ENCODE measurements at places on chromosomes 3 and 15.

- no peak for DNase-seq
Measured at GRCh38 chr3:62128051-62128450, 245.3 kb downstream of the FEZF2 start.

GRCh38 chr15:66682865-66683264 lies 19.2 kb upstream of the SMAD6 start:
- no peak for DNase-seq

- no peak for DNase-seq
Measured at GRCh38 chr15:91468871-91469580, 369.0 kb downstream of the SV2B start.

- peak; percentile 15 for DNase-seq
Measured at GRCh38 chr3:141261472-141262307, 30.1 kb downstream of the PXYLP1 start.

- DNase-seq: no peak
Measured at GRCh38 chr3:264394-265156, 68.0 kb downstream of the CHL1 start.

DNA sequence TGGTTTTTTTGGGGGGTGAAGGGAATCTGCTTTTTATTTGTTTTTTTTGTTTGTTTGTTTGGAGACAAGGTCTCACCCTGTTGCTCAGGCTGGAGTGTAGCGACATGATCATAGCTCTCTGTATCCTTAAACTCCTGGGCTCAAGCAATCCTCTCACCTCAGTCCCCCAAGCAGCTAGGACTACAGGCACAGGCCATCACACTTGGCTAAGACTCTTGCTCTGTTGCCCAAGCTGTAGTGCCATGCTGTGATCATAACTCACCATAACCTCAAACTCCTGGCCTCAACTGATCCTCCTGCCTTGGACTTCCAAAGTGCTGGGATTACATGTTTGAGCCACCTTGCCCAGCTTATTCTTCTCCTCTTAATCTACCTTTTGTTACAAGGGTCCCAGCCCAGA lies 31.8 kb downstream of the GPR176 start:
- DNase-seq: no peak

DNA sequence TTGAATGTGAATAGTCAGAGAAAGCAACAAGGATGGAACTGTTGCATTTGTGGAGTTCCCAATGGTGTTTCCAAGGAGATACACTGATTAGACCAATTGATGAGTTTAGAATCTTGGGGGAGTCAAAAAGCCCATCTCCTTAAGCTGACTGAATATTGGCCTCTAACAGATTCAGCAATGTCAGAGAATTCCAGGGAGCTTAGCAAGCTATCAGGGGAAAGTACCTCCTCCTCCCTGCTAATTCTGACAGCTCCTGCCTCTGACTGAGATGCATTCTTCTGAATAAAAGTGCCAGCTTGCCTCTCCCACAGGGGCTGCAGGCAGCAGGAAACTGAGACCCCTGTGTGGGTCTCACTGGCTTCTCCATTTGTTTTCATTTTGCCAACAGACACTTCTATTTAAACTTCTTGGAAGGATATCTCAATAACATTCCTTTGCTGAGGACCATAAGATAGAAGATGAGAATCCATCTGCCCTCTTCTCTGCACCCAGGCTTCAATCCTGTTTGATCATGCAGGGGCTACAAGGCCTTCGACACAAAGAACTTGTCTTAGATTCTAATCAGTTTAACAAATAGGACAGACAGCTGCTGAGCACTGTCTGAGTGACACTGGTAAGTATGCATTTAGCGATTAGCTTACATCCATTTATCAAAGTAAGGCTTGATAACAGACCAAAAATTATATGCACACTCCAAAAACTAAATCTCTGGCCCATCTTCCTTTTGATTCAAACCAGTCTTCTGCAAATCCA lies 1080.8 kb downstream of the TUSC7 start:
- DNase-seq: no peak

DNA sequence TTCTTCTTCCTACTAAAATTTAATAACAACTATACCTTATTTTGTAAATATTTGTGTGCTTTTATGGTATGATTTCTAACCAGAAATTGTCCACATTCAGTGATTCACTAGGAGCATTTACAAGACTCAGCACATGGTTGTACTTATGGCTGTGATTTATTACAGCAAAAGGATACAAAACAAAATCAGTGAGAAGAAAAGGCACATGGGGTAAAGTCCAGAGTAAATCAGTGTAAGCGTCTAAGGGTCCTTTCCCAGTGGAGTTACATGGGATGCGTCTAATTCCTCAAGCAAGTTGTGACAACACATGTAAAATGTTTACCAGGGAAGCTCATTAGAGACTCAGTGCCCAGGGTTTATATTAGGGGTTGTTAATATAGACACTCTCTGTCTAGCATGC lies 31.1 kb downstream of the RNF13 start:
- DNase-seq: no peak

DNA sequence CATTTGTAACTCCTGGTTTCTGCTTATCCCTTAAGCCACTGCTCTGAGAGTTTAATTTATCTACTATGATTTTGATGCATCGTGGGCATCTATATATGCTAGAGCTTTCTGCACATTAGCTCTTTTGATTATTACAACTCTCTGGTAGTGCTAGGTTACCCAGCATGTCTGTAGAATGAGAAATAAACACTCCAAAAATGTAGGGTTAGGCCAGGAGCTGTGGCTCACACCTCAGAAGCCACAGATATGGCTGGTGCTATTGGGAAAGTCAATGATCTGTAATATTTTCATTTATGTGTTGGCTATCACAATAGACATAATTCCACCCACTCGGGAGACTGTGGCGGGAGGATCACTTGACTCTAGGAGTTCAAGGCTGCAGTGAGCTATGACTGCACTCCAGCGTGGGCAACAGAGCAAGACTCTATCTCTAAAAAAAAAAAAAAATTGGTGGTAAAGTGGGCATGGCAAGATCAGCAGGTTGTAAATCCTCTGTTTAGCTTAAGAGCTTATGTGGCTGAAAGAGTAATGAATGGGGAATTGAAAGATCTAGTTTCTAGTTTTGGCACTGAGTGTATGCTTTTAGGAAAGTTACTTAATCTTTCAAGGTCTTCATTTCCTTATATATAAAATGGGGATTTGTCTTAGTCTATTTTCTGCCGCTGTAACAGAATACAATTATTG lies 6.3 kb downstream of the TIGIT start:
- DNase-seq: no peak

DNA sequence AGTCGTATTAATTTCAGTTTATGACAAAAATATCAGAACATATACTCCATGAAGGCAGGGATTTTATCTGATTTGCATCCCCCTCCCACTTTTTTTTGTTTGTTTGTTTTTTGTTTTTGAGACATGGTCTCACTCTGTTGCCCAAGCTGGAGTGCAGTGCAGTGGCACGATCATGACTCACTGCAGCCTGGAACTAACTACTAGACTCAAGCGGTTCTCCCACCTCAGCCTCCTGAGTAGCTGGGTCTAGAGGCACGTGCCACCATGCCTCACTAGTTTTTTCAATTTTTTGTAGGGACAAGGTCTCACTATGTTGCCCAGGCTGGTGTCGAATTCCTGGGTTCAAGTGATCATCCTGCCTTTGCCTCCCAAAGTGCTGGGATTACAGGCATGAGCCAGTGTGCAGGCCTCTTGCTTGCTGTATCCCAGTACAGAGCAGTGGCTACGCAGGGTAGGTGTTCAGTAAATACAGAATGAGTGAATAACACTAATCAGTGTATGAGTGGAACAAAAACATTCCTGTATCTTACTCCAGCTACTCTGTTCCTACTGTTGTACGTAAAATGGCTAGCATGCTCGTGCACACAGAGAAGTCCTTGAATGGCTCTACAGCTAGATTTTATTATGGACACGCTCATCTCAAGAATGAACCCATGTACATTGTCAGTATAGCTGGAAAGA lies 272.4 kb downstream of the FOXP1 start:
- no peak for DNase-seq

DNA sequence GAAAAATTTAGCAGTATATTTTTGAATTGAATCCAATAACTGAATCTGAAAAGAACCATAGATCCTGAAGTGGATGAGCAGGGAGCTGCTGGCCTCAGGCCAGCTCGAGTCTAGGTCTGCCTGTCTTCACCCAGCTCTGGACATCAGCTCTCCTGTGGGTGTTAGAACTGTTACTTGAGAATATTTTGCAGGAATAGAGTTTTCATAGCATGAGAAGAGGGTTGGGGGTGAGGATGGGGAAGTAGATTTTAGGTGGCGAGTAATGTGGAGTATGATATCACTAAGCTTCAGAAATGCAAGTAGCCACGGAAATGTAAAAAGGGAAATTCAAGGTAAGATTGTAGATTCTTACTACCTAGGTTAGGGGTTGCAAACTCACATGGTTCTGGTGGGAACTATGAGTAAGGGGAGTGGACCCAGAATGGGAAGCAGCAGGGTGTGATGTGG lies 6.2 kb downstream of the RAB8B start:
- DNase-seq: peak; percentile 34

- DNase-seq: no peak
Measured at GRCh38 chr3:54856271-54856670, 71.6 kb downstream of the LRTM1 start.

DNA sequence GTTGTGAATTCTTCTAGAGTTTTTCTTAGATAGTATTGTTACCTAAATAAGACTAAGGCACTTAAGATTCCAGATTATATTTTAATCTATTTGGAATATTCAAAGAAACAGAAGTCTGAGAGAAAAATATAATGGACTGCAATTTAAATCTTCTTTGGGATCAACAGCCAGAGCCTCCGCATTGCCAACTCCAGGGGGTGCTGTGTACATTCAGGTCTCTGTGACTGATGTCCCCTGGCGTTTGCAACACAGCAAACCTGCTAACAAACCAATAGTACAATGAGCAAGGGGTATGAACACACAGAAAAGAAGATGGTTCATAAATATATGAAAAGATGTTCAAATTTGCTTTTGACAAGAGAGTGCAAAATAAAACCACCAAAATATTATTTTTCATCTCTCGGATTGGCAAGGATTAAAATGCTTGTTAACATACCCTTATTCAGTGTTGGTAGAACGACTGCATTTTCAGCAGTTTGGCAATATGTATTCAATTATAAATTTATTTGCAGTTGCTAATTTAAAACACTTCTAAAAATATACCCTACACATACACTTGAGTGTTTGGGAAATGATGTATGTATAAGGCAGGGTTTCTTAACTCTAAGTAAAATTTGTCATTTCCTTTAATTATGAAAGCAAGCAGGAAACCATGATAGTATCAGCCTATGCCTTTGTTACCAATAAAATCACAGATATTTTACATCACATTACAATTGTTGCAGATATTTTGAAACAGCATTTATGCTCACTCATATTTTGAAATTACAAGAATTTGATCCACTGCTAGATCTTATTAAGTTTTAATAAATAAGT lies 16.1 kb upstream of the TM4SF1 start:
- peak; percentile 59 for DNase-seq

- no peak for DNase-seq
Measured at GRCh38 chr3:57958642-57959422, 49.4 kb upstream of the FLNB start.

DNA sequence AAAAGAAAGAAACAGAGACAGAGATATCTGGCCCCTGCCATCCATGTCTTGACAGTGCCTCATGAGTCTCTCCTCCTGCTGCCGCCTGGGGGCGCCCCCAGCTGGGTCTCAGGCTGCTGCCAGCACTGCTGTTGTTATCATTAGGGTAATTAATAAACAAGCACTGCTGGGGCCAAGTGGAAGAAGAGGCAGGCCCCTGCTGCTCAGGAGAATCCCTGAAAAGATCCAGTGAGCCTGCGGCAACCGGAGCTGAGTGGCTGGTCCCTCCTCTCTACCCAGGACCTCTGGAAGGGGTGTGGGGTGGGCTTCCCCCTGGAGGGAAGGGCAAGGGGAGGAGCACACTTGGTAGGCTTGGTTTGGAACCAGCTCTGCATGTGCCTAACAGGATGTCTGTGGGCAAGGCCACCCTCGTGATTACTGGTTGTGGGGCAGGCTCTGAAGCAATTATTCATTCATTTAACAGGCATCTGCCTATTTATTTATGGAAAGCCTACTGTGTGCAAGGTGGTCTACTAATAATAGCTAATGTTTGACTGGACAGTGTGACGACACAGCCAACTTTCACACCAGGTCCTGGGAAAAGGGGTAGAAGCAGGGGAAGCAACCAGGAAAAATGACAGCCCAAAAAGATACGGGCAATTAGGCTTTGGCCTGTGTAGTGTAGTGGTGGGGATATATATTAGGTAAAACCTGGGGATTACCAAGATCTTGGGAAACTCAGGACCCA lies 1.2 kb upstream of the TYRO3 start:
- DNase-seq: peak; percentile 80

DNA sequence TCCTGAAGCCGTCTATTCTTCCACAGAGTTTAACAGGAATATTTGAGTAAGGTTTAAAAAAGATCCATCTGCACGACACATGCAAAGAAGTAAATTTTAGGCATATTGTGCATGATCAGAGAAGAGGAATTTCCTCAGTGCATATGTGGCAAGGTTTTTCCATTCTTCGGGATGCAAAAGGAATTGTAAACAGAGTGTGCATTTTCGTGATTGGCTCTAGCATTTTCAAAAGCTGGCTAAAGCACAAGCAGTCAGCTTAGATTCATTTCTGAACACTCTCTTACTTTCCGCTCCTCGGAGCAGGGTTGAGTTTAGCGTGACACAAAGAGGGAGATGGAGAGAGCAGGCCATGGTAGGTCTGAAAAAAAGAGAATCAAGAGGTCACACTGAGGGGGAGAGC lies 128.2 kb downstream of the ADAMTS9 start:
- DNase-seq: no peak

GRCh38 chr3:9553021-9553947 lies at the start of gene LHFPL4:
TSS of gene LHFPL4 (minus strand) at chr3:9553822. CDS start at chr3:9552679, 1,143 bp downstream.
- DNase-seq: peak; percentile 27

DNA sequence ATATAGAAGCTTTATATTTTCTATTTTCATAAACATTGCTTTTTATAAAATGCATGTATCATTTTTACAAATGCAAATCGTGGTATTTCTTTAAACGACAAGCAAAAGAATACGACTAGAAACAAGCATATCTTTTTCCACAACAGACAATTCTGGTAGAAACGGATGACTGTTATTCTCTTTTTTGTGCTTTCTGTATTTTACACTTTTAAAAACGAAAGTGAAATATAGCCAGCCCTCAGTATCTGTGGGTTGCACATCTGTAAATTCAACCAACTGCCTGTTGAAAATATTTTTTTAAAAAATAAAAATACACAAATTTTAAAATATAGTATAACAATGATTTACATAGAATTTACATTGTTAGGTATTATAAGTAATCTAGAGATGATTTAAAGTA lies 61.3 kb downstream of the PRTG start:
- no peak for DNase-seq

- DNase-seq: no peak
Measured at GRCh38 chr15:37586976-37587375, 347.5 kb upstream of the TMCO5A start.

DNA sequence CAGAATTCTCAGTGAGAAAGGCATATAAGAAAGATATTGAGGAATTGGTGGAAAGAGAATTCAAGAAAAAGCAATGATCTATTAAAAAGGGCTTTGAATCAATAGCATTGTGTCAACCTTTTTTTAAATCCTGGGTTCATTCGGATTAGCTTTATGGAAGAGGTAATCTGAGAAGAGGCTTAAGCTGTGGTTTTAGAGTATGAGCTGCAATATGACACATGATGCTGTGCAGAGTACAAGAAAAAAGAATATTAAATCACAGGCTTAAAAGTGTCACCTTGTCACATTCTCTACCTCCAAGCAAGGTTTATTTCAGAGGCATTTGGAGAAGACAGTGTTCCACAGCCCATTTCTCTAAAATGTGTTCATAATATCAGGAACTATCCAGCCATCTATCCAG lies 128.9 kb downstream of the RTP4 start:
- DNase-seq: peak; percentile 21

GRCh38 chr3:157499342-157499963 lies 3.8 kb downstream of the VEPH1 start:
- no peak for DNase-seq
